ENCODE measurements at places on chromosomes 3 and 15. TPM values are rescaled to one million over a fixed set of nuclear protein-coding genes. Genes with fewer than 3 reads are reported as not detected.

Gene CCDC39
- total RNA-seq, result 0.62 TPM

Gene EFCAB12
- total RNA-seq, result 0.16 TPM

- DNase-seq, result no peak
These were observed 135.8 kb upstream of the RORA start for GRCh38 chr15:61364871-61365270.

DNA sequence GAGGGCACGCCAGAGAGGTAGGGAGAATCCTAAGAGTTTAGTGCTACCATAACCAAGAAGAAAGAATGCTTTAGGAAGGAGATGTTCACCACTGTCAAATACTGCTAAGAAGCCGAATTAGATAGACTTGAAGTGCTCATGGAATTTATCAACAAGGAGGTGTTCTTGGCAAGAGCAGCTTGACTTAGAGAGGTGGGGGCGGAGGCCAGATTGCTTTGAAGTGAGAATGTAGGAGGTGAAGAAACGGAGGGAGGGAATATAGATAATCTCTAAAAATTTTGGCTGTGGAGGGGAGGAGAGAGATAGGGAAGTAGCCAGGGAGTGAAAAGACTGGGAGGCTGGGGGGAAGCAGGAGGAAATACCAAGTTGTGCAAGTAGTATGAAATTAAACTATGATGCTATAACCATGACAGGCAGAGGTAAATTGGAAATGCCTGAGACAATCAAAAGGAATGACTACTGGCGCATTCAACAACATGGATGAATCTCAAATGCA lies 35.5 kb downstream of the GADL1 start:
- DNase-seq, result peak; percentile 8
